ENCODE measurements at places on chromosomes 3 and 15. TPM values are rescaled to one million over a fixed set of nuclear protein-coding genes. Genes with fewer than 3 reads are reported as not detected.

Gene KIF9
- 4.5 TPM for total RNA-seq

Gene ALPK3
- 0.17 TPM for total RNA-seq

Gene TUBGCP5
- total RNA-seq, result 20.8 TPM

Gene CCDC71
- total RNA-seq, result 29.2 TPM

Gene SH2D7
- 0.11 TPM for total RNA-seq

Gene FILIP1L
- 2.0 TPM for total RNA-seq

Gene SEMA3G
- 0.06 TPM for total RNA-seq

Gene SOX2
- total RNA-seq, result not detected

Gene SAXO2
- total RNA-seq, result 1.6 TPM

Gene SPESP1
- total RNA-seq, result 0.50 TPM

Gene GUCA1C
- total RNA-seq, result not detected

Gene GOLGA6A
- total RNA-seq, result not detected

Gene ADAM10
- total RNA-seq, result 173 TPM

GRCh38 chr3:64460877-64461276, 226.9 kb downstream of the ADAMTS9 start:
- no peak for DNase-seq

GRCh38 chr3:184133840-184134745, 1.1 kb upstream of the EIF2B5 start:
- DNase-seq, result peak; percentile 53

DNA sequence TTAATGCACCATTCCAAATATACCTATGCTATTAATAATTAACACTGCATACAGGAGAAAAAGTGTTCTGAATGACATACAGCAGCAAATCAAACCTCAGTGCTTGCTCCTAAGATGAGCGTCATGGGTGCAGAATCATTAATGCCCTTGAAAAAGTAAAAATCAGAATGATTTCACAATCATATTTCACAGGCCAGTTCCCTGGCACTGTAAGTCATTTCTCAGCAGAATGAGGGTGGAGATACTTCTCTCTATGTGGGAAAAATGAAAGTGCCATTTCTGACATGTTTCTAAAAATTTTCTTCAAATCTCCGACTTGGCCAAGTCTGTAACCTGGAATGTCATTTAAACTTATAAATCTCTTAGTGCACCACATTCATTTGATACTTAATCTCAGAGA, 549.8 kb upstream of the AGTR1 start:
- DNase-seq, result no peak

GRCh38 chr15:80800067-80800466, 20.9 kb downstream of the CEMIP start:
- DNase-seq, result no peak

GRCh38 chr3:135513106-135514059, 452.1 kb upstream of the PPP2R3A start:
- DNase-seq, result no peak

GRCh38 chr3:25294169-25294805, 133.8 kb upstream of the RARB start:
- DNase-seq, result no peak

DNA sequence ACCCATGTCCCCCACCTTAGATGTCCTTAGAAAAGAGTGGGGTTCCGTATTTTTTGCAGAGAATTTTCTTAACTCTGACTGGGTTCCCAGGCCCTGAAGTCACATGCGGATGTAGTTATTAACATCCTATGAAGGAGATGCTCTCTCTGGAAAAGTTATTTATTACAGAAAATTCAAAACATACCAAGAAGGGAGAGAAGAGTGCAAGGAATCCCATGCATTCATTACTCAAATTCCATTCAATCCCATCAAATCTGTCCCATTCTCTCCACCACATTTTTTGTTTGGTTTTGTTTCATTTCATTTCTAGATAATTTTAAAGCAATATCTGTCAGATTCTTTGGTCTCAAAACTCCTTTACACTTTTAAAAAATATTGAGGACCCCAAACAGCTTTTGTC, 34.3 kb upstream of the ANKRD34C start:
- DNase-seq, result no peak

- DNase-seq, result no peak
These were observed 788.7 kb upstream of the DPPA4 start for GRCh38 chr3:110126065-110126464.

- DNase-seq, result no peak
These were observed 58.3 kb downstream of the LRIG1 start for GRCh38 chr3:66442254-66443117.

GRCh38 chr3:158430968-158431367, 140.0 kb upstream of the MLF1 start:
- DNase-seq, result no peak

GRCh38 chr3:187022403-187023029, 92.2 kb downstream of the ST6GAL1 start:
- DNase-seq, result no peak

DNA sequence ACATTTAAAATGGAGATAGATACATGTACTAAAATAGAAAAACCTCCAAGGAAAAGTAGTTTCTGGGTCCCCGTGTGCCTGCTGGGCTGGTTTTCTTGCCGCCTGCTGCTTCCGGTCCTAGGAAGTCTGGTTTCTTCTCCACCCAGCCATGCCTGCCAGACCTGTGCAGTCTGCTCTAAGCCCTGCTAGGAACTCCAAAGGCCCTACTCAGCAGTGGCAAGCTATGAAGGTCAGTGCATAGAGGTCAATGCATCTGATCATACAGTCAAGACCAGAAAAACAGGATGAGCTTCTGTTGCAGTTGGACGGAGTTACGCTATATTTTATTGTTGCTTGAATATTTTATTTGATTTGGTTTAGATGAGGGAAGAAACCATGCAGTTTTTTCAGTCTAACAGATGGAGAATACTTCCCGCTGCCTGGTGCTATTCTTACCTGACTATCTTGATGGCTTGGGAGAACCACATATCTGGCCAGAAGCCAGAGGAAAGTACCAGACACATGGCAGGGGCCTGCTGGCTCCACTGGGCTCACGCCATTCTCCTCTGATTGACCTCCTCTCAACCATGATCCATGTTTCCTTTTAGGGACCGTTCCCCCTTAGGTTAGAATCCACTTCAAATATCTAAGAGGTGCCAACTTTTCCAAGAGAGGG, 226.8 kb upstream of the ST8SIA2 start:
- DNase-seq, result no peak

- no peak for DNase-seq
These were observed 64.5 kb downstream of the NPTN start for GRCh38 chr15:73568564-73569280.

DNA sequence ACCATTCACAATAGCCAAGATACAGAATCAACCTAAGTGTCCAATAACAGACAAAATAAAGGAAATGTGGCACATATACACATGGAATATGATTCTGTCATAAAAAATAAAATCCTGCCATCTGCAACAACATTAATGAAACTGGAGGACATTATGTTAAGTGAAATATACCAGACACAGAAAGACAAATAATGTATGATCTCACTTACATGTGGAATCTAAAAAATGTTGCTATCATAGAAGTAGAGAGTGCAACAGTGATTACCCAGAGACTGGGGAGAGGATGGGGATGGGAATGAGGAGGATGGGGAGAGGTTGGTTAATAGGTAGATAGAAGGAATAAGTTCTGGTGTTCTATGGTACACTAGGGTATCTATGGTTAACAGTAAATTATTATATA, 28.7 kb downstream of the MRPL3 start:
- DNase-seq, result no peak

- DNase-seq, result no peak
These were observed 46.2 kb downstream of the CD200 start for GRCh38 chr3:112379020-112379690.

- no peak for DNase-seq
These were observed 170.9 kb downstream of the EPHB1 start for GRCh38 chr3:134965865-134966481.

- peak; percentile 33 for DNase-seq
These were observed 225.6 kb upstream of the ROPN1 start for GRCh38 chr3:124217542-124217941.

GRCh38 chr3:51720292-51721061, 13.6 kb downstream of the GRM2 start:
- DNase-seq, result peak; percentile 25

- no peak for DNase-seq
These were observed 332.4 kb downstream of the ARPP21 start for GRCh38 chr3:35971686-35972085.

DNA sequence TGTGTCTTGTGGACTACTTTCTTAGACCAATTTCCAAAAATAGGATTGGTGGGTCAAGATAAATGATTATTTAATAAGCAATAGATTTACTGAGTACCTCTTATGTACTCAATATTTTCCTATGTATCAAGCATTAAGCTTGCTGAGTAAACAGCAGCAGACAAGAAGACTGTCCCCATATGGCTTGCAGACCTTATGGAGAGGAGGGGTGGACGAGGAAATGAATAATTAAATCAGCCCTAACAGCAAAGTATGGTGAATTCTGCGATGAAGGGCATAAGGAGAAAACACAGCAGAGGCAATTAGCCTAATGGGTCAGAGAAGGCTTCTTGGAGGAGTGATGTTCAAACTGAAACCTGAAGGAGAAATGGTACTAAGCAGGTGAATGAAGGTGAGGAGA, 45.1 kb downstream of the ACP3 start:
- DNase-seq, result no peak

Data from activated naive CD8-positive, alpha-beta T cell treated with anti-CD3 and anti-CD28 coated beads, Interleukin-2, amount 10 ng/mL, durations not matched to agents 7 days and 5 days (primary cell).